ENCODE measurements at places on chromosomes 7 and 10. TPM values are rescaled to one million over a fixed set of nuclear protein-coding genes. Genes with fewer than 3 reads are reported as not detected.
A peak's percentile ranks its signal among the peaks of the same experiment; 100 is the strongest.

DNA sequence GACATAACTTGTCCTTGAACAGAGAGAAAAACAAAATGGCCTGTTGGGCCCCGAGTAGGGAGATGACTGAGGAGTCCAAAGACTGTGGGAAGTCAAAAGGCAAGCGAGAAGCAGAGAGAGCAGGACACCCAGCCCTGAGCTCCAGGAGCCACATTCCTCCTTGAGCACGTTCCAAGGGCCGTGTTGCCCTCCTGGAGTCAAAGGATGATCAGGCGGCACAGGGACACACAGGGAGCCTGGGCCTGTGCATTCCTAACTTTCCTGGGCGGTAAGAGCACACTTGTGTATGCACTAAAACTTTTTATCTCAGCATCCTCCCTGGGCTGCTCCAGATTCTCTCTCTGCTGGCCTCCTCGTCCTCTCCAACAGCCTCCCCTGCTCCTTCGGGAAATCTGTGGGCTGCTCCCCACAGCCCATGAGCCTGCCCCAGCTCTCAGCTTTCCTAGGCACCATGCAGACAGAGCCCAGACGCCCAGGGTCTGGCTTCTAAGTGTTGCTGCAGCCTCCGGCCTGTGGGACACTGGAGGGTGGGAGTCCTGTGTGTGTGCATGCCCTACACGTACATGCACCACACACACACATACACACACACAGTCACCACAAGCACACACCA is 281.8 kb downstream of the POU6F2 start:
- no peak for DNase-seq

- peak; percentile 50 for DNase-seq
These were observed 230.3 kb downstream of the ARHGAP12 start for GRCh38 chr10:31698181-31698830.

- DNase-seq, result no peak
These were observed 786.5 kb upstream of the C7orf33 start for GRCh38 chr7:147804032-147804431.

Gene HABP2
- 109 TPM for total RNA-seq

Gene CEP41
- 5.5 TPM for total RNA-seq

Measured in hepatocyte (in vitro differentiated cells).